ENCODE measurements at places on chromosomes 3 and 15.

DNA sequence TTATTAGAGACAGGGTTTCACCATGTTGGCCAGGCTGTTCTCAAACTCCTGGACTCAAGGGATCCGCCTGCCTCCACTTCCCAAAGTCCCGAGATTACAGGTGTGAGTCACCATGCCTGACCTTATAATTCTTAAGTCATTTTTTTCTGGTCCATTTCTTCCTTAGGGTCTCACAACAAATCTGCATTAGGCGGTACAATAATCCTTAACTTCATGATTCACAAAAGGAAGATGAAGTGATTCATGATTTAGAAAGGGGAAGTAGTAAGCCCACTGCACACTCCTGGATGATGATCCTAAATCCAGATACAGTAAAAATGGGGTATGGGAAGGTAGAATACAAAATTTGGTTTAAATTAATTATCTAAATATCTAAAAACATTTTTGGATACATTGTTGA lies 45.0 kb upstream of the TKT start:
- DNase-seq: no peak

DNA sequence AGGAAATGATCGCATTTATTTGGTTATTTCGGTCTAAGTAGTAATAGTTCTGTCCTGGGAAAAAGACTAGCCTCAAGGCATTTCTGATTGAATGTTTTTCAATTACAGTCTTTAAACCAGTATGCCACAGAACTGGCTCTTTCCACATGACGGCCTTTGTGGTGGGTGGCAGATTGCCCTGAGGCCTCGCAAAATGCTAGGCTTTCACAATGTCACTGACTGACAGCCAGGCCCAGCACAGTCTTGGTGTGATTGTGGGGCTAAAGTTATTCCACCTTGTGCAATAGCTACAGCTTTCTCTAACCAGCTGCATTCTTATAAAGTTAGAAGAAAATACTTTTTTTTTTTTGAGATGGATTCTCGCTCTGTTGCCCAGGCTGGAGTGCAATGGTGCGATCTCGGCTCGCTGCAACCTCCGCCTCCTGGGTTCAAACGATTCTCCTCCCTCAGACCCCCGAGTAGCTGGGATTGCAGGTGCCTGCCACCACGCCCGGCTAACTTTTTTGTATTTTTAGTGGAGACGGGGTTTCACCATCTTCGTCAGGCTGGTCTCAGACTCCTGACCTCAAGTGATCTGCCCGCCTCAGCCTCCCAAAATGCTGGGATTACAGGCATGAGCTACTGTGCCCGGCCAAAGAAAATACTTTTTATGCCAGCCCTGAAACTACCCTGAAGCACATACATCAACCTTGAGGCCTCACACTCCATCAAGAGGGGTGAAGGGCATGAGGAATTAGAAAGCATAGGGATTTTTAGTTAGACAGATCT lies 2.5 kb upstream of the ADIPOQ start:
- DNase-seq: no peak

DNA sequence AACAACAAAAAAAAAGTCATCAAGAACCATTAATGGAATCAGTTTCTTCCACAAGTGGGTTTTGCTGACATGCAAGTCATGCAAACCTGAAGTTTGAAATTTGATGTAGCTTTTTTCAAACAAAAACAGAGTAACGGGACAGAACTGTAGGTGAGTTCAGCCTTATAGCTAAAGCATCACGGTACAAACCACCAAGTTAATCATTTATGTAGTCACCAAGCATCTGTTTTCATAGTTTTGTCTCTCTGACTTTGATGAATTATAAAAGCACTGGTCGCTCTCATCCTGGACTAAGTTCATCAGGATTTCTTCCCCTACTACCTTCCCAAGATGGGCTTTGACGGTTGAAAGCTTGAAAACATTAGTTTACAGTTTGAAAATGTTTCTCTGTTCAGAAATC lies 117.0 kb upstream of the SAMMSON start:
- no peak for DNase-seq

GRCh38 chr15:53527996-53528395 lies 231.5 kb downstream of the WDR72 start:
- no peak for DNase-seq

DNA sequence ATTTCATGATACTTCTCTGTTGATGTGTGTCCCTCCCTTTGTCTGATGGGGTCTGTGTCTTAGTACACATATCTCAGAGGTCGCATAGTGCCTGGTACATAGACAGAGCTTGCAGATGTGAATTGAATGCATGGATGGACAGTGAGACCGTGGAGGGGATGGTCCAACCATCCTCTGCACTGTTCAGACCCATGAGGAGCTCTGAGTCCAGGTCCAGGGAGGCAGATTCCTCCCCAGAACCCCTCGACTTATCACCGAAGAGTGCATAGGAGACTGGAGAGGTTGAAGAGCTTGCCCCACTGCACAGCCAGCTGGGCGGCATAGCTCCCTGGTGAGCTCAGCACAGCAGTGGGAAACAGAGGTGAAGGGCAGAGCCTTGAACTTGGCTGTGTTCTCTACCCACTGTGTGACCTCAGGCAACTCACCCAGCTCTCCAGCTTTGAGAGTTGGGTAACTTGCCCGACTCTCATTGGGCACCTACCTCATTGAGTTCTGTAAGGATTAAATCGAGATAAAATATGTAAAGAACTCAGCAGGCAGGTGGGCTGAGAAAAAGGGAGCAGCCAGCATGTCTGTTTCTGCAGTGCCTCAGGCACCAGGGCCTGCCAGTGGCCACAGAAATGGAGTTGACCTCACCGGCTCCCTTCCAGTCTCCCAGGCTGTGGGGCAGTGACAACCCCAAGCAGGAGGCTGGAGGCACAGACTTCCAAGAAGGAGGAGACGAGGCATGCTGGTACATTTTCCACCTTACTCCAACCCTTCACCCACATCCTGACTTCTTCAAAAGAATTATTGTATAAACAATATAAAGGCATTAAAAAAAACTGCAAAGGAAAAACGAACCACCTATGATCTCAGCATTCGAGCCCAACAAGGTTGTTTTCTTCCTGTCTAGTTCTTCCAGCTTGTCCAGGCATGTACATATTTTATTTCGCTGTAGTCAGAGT lies 54.1 kb upstream of the TFRC start:
- no peak for DNase-seq

DNA sequence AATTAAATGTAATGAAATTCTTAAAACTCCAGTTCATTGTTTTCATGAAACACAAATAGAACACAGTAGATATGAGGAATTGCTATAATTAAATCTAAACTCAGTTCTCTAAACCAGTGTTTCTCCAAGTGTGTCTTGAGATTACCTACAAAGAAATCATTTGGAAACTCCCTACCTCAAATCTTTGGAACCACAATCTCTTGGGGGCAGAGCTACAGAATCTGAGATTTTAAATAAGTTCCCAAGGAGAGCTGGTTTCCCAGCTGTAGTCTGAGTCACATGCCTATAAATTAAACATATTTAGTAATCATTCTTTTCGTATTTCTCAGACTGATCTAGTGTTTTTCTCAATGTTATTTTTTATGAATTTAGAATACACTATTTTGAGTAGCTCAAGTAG lies 17.0 kb upstream of the ACTC1 start:
- no peak for DNase-seq

DNA sequence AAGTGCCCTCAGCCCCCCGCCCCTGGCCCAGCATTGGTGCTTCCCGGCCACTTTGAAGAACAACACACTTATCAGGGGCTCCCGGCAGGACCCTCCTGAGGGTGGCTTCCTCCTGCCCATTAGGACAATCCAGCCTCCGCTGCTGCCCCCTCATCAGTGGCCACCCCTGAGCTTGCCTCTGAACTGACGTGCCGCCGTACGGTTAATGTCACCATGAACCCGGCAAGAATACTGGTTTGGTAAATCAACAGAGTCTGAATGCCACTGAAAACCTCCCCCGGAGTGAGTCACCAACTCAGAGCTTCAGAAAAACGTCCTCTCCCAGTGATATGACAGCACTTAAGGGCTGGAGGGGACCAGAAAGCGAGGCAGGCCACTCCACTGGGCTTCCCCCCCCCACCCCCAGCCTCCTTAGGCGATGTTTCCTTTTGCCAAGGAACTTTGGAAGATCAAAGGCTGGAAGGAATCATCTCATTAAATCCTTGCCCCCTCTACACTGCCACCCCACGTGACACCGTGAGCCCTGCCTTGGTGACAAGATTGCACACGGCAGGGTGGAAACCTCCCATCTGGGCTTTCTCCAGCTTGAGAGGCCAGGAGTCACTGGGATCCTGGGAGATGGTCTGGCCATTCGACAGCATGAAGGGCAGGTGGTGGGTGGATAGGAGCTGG lies 142.1 kb downstream of the NUP210 start:
- no peak for DNase-seq

DNA sequence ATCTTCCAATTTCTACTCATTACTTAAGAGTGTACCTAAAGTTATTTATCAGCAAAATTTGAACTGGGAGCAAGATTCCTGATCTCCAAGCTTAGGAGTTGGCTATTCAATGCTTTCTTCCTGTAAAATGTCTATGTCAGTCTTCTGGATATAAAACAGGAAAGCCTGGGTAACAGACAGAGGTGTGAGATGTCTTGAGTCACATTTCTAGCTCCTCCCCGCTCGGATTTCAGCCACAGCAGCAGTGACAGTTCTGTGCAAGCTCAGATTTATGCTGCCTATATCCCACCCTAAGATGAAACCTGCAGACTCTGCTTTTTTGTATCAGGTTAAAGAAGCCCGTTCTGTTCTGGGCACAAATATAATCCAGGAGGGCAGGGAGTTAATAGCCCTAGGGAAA lies 2.1 kb upstream of the ARMC8 start:
- no peak for DNase-seq

GRCh38 chr15:77622934-77623754 lies 9.6 kb downstream of the LINGO1 start:
- no peak for DNase-seq

Data from hippocampal formation (tissue), 2 donors.